Choroid plexus epithelial cell (primary cell): ENCODE measurements at places on chromosomes 3 and 15.
A peak's percentile ranks its signal among the peaks of the same experiment; 100 is the strongest.

DNA sequence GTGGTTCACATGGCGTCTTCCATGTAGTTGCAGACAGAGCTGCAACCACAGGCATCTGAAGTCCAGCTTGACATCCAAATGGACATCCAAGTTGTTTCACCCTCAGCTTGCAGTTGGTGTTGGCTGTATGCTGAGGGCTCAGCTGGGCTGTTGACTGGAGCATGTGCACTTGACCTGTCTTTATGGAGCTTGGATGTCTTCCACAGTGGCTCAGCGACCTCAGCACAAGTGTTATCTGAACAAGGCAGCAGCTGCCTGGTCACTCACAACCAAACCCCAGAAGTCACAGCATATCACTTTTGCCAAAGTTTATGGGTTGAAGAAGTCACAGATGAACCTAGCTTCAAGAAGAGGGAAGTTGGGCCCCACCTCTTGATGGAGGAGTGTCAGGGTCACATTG lies 92.9 kb downstream of the TPRA1 start:
- DNase-seq: no peak

DNA sequence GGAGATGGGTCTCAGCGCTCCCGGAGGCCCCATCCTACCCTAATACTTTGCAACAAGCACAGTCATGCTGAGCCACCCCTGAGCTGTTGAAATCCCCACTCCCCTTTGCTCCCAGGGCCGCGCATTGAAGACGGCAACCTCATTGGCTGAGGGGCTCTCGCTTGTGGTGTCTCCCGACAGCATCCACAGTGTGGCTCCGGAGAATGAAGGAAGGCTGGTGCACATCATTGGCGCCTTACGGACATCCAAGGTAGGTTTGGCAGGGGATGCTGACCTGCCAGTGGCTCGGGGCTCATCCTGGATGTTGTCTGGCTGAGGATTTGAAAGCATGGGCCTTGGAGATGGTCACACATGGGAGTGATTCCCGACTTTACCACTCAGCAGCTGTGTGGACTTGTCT lies 5.9 kb downstream of the TMEM43 start:
- DNase-seq: no peak

- no peak for DNase-seq
Measured at GRCh38 chr15:87778358-87778757, 478.2 kb downstream of the NTRK3 start.

GRCh38 chr3:188914552-188914951 lies 257.2 kb upstream of the TPRG1 start:
- peak; percentile 42 for DNase-seq

- no peak for DNase-seq
Measured at GRCh38 chr3:188106887-188107830, 46.8 kb upstream of the LPP start.

DNA sequence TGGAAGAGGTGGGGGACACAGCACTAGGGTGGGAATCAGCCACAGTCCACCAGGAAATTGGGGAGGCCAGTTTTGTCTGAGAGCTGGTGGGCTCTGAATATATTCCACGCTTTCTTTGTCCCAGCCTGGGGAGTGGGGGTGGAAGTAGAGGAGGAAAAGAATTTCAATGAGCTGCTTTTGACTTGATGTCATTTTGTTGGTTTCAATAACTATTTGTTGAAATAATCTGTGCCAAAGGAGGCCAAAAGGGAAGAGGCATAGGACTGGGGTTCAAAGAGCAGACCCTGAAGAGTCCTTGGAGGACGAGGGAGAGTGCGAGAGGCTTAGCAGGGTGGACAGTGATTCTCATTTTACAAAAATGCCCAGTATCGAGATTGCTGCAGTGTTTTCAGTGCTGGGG lies 262.3 kb downstream of the SHQ1 start:
- DNase-seq: no peak

DNA sequence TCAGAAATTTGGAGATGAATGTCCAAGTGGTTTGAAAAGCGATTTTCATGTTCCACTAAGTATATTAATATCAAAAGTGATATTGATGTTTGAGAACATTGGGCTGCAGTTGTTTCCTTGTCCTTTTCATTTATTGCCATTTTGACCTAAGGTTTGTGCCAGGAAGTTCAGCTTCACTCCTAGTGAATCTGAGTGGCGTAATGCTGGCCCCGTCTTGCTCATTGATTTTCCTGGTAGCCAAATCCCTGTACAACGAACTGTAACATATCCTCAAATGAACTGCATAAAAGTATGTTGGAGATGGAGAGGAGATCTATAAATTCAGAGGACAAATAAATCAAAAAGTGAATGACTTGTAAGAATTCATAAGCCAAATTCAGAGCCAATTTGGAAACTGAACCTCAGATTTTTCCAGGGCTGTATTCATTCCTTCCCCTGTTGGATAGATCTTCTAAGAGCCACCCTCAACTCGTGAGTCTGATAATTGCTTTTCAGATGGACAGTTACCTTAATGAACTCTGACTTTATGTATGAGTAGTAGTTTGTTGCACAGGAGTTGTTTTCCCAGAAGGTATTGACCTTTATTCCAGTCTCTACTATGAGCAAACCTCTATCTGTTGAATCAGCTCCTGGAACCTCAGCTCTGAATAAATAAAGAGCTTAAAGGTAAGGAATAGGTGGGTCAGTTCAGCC lies 72.8 kb downstream of the ITPR1 start:
- no peak for DNase-seq

DNA sequence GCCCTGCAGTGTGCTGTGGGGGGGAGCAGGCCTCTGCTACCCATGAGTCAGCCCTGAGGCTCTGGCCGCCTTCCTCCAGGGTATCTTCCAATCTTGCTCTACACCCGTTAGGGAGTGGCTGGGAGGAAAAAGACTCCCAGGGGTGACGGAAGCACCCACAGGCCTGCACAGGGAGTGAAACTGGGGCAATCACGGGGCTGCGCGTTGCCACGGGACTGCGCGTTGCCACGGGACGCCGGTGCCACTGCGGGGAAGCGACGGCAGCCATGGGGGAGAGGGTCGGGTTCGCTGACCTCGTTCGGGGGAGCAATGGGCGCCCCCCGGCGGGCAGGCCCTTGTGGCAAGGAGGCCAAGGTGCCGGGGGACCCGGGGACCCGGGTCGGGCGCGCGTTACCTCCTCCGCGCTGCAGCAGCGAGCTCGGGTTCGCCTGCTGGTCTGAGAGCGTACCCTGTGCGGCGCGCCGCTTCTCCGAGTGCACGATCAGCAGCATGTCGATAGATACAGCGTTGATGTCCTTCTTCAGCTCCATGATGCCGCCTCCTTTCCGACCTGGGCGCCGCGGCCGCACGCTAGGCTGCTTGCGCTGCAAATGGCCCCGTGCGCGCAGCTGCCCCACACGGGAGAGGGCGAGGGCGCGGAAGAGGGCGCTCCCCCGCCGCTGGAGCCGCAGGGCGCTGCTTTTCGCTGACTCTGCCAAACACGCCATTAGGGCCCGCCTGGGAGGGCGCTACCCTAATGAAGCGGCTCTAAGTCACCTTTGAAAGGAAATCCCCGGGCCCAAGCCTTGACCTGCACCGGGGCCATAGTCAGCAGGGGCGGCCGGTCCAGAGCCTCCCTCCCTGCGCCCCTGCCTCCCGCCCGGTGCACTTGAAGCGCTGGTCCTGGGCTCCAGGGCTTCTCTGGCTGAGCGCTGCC lies at the start of gene KY:
Gene KY (minus strand): TSS at position 592 of the 916 bp plus-strand sequence. CDS start 62 bp downstream, at position 530.
- peak; percentile 47 for DNase-seq

- no peak for DNase-seq
Measured at GRCh38 chr3:117629505-117629904, 919.9 kb downstream of the TUSC7 start.

- DNase-seq: no peak
Measured at GRCh38 chr3:124097362-124098131, 105.6 kb upstream of the ROPN1 start.

DNA sequence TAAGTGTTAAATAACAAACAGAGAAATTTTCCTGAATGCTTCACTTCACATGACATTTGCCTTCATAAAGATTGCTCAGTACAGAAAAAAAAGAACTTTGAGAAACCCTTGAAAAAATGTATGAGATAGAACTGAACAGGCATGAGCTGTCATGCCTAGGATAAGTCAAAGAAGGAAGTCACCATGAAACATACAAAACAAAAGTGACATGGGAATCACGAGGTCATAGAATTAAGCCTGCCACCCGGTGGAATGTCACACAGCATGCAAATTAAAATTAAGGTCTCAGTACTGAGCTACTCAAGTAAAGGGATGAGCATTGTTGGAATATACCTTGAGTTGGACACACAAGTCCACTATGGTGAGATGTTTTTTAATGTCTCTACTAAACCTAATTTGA lies 652.5 kb upstream of the NECTIN3 start:
- peak; percentile 21 for DNase-seq

GRCh38 chr3:197350446-197350845 lies 52.0 kb upstream of the DLG1 start:
- no peak for DNase-seq

DNA sequence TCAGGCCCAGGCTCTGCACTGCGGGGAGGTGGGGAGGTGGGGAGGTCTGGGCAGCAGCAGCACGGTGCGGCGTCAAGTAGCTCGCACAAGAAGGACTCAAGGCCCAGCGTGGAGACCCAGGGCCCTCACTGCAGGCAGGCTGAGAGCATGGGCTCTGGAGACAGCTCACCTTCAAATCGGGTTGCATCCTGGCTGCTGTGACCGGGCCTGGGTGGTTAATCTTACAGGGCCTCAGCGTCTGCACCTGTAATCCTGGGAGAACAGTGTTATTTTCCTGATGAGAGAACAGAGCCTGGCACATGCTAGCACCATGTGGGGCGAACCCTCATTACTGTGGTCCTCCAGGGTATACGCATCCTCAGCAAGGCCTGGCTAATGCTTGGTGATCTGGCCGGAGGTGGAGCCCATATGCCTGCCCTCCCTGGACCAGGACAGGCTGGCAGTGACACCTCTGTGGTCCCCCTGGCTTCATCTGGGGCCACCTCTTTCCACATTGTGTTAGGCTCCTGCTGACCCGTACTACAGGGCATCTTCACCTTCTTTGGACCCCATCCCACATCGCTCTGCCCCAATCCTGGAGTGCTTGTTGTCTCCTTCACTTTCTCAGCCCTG lies 55.5 kb downstream of the RGMA start:
- no peak for DNase-seq

GRCh38 chr15:77327168-77327567 lies 92.7 kb downstream of the PEAK1 start:
- DNase-seq: no peak

DNA sequence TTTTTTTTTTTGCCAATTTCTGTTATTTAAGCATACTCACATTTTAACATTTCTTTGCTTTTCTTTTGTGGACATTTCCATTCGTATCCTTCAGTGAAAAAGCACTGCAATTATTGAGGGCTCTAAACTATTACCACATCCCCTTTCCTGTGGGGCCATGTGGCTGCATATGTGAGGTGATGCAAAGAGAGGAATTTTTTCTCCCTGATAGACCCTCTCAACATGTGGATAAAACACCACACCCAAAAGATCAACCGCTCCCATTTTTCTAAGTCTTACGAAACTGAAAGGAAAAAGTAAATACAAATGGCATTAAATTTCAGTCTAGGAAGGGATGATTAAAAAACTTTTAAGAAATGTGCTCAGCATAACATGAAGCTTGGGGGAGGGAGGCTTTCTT lies 68.8 kb downstream of the DNAJC13 start:
- peak; percentile 58 for DNase-seq
